ENCODE measurements at places on chromosomes 7 and 10.

DNA sequence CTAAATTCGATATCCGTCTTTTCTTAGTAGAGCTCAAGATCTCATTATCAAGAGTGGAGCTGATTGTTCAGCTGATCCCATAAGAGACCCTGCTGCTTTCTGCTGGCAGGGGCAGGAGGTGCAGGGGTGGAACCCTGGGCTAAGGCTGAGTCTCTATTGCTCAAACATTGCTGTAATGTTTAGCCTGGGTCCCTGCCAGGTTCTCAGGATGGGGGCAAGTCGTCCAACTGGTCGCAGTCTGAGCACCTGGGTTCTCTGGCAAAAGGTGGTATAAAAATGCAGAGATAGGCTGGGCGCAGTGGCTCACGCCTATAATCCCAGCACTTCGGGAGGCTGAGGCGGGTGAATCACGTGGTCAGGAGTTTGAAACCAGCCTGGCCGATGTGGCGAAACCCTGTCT, 62.0 kb upstream of the NRBF2 start:
- no peak for DNase-seq

GRCh38 chr7:143379611-143380259, 1.4 kb upstream of the ZYX start:
- DNase-seq, result no peak

GRCh38 chr10:112330162-112330561, 43.8 kb upstream of the ACSL5 start:
- DNase-seq, result no peak

- no peak for DNase-seq
Measured at GRCh38 chr7:22476824-22477223, 23.2 kb downstream of the STEAP1B start.

- no peak for DNase-seq
Measured at GRCh38 chr7:57256637-57257375, 124.6 kb upstream of the ZNF479 start.

- no peak for DNase-seq
Measured at GRCh38 chr7:134891696-134892678, 94.3 kb upstream of the AGBL3 start.

DNA sequence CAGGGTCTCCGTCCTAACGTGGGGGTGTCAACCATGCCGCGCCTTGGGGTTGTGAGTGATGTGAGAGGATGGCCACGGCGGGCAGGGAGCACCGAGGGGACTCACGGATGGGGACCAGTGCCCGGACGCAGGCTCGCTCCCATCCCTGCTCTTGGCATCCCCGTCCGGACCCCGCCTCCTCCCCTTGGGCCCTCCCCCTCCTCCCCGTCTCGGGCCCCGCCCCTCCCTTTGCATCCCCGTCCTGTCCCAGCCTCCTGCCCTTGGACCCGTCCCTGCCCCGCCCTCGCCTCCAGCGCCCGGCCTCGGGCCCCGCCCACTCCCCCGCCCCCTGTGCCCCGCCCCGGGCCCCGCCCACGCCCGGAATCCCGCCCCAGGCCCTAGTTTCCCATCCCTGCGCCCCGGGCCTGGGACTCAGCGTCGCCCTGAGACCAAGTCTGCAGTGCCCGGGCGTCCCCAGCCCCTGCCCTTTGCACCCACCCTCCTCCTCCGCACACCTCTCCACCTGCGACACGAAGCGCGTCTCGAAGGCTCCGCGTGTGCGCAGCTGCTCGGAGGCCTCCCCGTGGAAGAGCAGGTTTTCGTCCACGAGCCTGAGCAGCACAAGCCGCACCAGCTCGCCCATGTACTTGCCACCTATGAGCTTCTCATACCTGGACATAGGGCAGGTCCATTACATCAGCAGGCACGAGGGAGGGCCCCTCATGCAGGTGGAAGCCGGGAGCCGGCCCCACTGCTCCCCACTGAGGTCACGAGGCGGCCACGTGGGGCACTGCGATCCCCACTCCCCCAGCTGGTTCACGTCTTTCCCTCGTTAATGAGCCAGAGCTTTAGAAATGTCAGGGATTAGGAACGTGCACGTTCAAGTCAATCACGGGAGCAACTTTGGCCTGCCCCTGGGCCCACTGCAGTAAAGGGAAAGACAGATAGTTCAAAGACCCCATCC, 5.1 kb upstream of the MYL7 start:
- peak; percentile 67 for DNase-seq

DNA sequence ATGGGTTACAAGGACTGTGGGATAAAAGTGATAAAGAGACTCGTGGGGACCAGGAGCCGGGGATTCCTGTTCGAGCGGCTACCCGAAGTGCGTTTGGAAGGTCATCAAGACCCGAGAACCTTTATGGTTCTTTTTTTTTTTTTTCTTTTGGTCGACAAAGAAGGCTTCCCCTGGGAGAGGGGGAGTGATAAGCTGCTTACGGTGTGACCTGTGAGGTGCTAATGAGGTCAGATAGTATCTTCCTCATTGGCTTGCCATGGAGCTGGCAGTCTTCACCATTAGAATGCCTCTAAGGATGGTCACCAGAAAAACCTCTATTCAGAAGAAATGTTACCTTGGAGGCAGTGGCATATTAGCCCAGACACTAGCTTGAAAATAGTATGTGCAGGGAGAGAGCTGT, 92.3 kb upstream of the STEAP4 start:
- no peak for DNase-seq
